A549 treated with DMSO at 1 μM for 4 hours (cell line): ENCODE measurements at places on chromosomes 5 and 9. TPM values are rescaled to one million over a fixed set of nuclear protein-coding genes. Genes with fewer than 3 reads are reported as not detected.

ACSL6 gene
- 0.07 to 0.16 TPM (median 0.10 TPM) in 4 of 5 replicates, not detected in the other for total RNA-seq

WDR38 gene
- total RNA-seq: 0.07 to 0.15 TPM (median 0.09 TPM) in 3 of 5 replicates, not detected in the others

PDLIM4 gene
- total RNA-seq: 0.08 to 0.50 TPM (median 0.19 TPM) in 4 of 5 replicates, not detected in the other

HSD17B3 gene
- total RNA-seq: 0.19 to 0.31 TPM in 2 of 5 replicates, not detected in the others

SHC3 gene
- 0.38 to 0.71 TPM (median 0.50 TPM) in 5 replicates for total RNA-seq

CNTLN gene
- 4.9 to 6.3 TPM (median 5.9 TPM) in 5 replicates for total RNA-seq
